ENCODE measurements at places on chromosomes 2 and 18. TPM values are rescaled to one million over a fixed set of nuclear protein-coding genes. Genes with fewer than 3 reads are reported as not detected.

FEV gene
- total RNA-seq, result not detected

HOXD4 gene
- total RNA-seq, result 5.5 TPM

TANC1 gene
- total RNA-seq, result 49.9 TPM

ITGB6 gene
- total RNA-seq, result not detected

CCDC85A gene
- 2.3 TPM for total RNA-seq

KIF5C gene
- under 0.01 TPM for total RNA-seq

VWA3B gene
- not detected for total RNA-seq

PSMA8 gene
- total RNA-seq, result not detected

RAPGEF4 gene
- total RNA-seq, result 1.3 TPM

REV1 gene
- 44.0 TPM for total RNA-seq

TBC1D8 gene
- total RNA-seq, result 10.6 TPM

TXNL1 gene
- 15.8 TPM for total RNA-seq

MAL gene
- total RNA-seq, result not detected

GBX2 gene
- not detected for total RNA-seq

MYCN gene
- 0.32 TPM for total RNA-seq

UGT1A4 gene
- not detected for total RNA-seq

TNS1 gene
- 147 TPM for total RNA-seq

KLHL14 gene
- total RNA-seq, result not detected

CDC42EP3 gene
- total RNA-seq, result 132 TPM

CCDC74A gene
- 4.7 TPM for total RNA-seq

PCARE gene
- total RNA-seq, result not detected

DLGAP1 gene
- total RNA-seq, result under 0.01 TPM

ALPP gene
- not detected for total RNA-seq

ASB18 gene
- total RNA-seq, result not detected

CPLX4 gene
- under 0.01 TPM for total RNA-seq

POTEF gene
- 4.8 TPM for total RNA-seq

BIN1 gene
- 85.4 TPM for total RNA-seq

LHCGR gene
- under 0.01 TPM for total RNA-seq

SERPINB3 gene
- total RNA-seq, result not detected

EMILIN1 gene
- total RNA-seq, result 160 TPM

CIB4 gene
- total RNA-seq, result not detected

YIPF4 gene
- total RNA-seq, result 16.8 TPM

BMP10 gene
- not detected for total RNA-seq

UBXN4 gene
- 96.3 TPM for total RNA-seq

TMEM200C gene
- total RNA-seq, result not detected

ACAA2 gene
- 36.1 TPM for total RNA-seq

SULT1C4 gene
- total RNA-seq, result 0.32 TPM

CYTIP gene
- under 0.01 TPM for total RNA-seq

TMEM169 gene
- total RNA-seq, result 0.43 TPM

C2orf80 gene
- total RNA-seq, result not detected

KCNS3 gene
- total RNA-seq, result 7.4 TPM

CFAP65 gene
- not detected for total RNA-seq

REG1B gene
- total RNA-seq, result not detected

SLC5A7 gene
- total RNA-seq, result not detected

ADD2 gene
- not detected for total RNA-seq

AGXT gene
- not detected for total RNA-seq

SP3 gene
- 129 TPM for total RNA-seq

TMEFF2 gene
- not detected for total RNA-seq

LONRF2 gene
- 1.3 TPM for total RNA-seq

CD8A gene
- total RNA-seq, result not detected

BUB1 gene
- 37.1 TPM for total RNA-seq

POTEJ gene
- total RNA-seq, result not detected

CLHC1 gene
- 14.8 TPM for total RNA-seq

Data from fibroblast of villous mesenchyme (primary cell).